ENCODE measurements at places on chromosomes 2 and 18.

DNA sequence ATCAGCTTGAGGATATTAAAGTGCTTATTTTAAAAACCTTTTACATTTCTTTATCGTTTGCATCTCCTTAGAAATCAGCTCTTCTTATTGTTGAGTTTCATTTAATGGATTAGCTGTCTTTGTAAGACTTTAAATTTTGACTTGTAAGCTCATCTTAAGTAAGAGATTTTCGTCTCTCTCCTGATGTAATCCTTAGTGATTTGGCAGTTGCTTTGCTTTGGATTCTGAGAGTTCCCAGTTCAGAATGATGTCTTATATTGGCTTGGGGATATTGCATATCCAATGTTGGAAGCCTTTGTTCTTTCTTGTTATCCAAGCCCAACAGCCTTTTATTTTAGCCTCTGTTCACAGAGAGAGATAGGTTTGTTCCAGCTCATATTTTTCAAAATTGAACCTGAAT lies 212.1 kb downstream of the ARL6IP6 start:
- H3K4me3 ChIP-seq = no peak overlapping the region
- no peaks in the 10 kb centered on the region for H3K27me3 ChIP-seq
- no peaks in the 10 kb centered on the region for H3K36me3 ChIP-seq
- DNase-seq = no peak
- H3K4me1 ChIP-seq = no peaks in the 10 kb centered on the region

GRCh38 chr2:231123362-231123898 lies 1.4 kb downstream of the HTR2B start:
- no peaks in the 10 kb centered on the region for H3K27me3 ChIP-seq
- H3K4me1 ChIP-seq = peaks cover 7% of the 10 kb centered on the region
- peak overlapping the region; percentile 50 for H3K27ac ChIP-seq
- no peaks in the 10 kb centered on the region for H3K36me3 ChIP-seq

- no peak overlapping the region for H3K27ac ChIP-seq
- H3K36me3 ChIP-seq = peaks cover 2% of the 10 kb centered on the region
- no peak overlapping the region for H3K4me3 ChIP-seq
- H3K27me3 ChIP-seq = no peaks in the 10 kb centered on the region
- peak; percentile 39 for DNase-seq
These were observed 91.3 kb downstream of the SATB2 start for GRCh38 chr2:199366406-199366805.

GRCh38 chr2:24451805-24452501 lies 39.1 kb upstream of the NCOA1 start:
- H3K4me3 ChIP-seq = no peak overlapping the region
- DNase-seq = no peak
- H3K4me1 ChIP-seq = peaks cover 2% of the 10 kb centered on the region
